ENCODE measurements at places on chromosomes 12 and 14.

DNA sequence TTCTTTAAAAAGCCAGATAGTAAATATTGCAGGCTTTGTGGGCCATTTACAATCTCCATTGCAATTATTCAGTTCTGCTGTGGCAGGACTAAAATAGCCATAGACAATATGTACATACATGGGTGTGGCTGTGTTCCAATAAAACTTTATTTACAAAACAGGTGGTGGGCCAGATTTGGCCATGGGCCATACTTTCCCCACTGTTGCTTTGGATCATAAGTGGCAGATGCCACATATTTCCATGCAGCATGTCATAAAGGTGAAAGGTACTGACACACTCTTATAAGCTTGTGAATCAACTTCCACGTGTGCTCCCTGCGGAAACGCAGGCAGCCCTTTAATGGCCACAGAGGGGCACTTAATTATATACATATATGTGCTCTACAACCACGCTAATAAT lies 244.4 kb upstream of the FOXN3 start:
- no peak for DNase-seq

GRCh38 chr12:80813820-80814219 lies 97.1 kb downstream of the MYF5 start:
- DNase-seq: no peak

- DNase-seq: no peak
Measured at GRCh38 chr12:77940011-77940423, 109.3 kb downstream of the NAV3 start.

DNA sequence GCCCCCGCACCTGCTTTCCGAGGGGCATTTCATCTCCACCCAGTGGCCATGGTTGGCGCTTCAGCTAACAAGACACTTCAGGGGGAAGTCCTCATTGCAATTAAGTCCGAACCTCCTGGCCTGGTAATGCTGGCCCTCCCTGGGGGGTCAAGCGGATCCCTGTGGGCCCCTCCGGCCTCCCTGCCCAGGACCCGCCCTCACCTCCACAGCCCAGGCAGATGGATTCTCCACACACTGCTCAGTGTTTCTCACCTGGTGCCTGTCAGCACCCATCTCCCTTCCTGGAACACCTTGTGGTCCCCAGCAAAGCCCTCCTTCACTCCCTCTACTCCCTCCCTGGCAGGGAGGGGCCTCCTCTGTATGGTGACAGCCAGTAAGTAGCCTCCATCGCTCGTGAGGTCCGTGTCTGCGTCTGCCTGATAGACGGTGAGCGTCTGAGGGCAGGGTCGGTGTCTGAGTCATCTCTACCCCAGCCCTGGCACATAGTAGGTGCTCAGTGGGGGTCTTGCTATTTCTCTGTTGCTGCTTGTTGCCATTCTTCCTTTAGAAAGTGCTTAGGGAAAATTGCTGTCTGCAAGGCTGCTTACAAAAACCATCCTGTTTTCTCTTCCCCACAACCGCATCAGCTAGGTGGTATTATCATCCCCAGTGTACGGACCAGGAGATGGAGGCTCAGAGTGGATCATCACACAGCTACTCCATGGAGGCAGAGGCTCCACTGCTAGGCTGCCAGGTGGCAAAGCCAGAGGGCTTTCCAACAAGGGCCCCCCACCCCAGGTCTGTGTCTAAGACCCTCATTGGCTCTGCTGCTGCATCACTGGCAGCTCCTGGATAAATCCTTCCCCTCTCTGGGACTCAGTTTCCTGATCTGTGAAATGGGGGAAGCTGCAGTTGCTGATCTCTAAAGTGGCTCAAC lies 39.7 kb upstream of the EML1 start:
- DNase-seq: no peak

- peak; percentile 74 for DNase-seq
Measured at GRCh38 chr14:77000340-77001270, 27.9 kb downstream of the IRF2BPL start.

- no peak for DNase-seq
Measured at GRCh38 chr12:78185651-78186050, 355.0 kb downstream of the NAV3 start.

GRCh38 chr12:99771659-99772058 lies 124.1 kb downstream of the GARIN6 start:
- DNase-seq: no peak

DNA sequence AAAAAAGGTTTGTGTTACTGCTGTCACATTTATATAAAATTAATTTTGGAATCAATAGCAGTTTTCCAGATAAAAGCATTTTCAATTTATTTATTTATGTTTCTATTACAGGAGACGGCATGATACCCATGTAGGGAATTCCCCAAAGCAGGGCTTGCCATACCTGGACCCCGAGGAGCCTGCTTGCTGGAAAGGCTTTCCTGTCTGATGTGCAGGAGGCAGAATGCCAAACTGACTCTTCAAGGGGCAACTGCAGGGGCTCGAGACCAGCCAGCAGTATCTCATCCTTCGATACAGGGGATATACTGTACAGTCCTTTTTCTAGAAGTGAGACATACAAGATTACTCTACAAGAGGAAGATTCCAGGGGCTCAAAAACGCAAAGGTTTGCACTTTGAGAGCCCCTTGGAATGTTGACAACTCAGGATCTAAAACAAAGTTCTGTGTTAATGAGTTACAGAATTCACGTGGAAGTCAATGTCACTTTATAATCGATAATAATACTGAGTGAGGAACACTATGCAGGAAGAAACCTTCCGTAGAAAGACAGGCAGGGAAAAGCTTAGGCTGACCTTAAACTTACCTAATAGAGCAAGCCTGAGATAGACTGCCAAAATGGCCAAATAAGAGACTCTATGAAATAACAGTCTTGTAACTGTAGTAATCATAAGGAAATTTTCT lies 38.6 kb downstream of the ZNF664 start:
- DNase-seq: no peak

GRCh38 chr12:95335948-95336347 lies 118.3 kb downstream of the VEZT start:
- no peak for DNase-seq

DNA sequence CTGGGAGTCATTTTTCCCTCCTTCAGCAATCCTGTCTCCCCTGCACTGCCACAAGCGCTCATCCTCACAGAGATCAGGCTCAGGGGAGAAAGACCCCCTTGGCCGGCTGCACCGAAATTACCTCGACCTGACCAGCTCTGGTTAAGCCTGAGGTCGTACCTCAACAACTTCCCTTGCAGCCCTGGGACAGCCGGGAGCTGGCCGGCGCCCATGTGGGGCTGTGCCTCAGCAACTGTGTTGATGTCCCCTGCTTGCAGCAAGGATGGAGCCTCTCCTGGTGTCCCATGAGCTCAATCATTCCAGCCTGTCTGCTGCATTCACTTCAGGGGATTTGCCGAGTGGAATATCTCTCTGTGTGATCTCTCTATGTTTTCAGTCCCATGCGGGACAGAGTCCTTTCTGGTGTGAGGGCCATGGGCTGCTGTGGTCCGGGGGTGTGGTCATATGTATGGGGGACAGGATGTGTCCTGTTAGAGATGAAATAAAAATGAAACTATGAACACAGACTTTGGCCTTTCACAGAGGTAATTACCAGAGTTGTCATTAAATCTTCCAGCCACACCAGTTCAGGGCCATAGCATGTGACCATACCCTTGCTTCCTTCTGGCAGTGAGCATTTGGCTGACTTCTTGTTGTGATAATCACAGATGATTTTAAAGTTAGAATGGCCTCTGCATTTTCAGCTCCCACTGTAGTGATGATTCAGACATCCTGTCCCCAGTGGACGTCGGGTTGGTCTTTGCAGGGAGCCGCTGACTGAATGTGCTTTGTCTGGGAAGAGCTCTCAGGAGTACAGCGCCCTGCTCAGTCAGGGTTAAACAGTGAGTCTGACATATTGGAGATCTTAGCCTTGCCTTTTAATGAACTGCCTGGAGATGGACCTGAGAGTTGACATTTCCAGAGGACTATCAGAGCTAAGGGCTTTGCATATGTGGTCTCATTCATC lies 405.9 kb downstream of the AACS start:
- DNase-seq: no peak

GRCh38 chr12:108156717-108157116 lies 27.6 kb downstream of the WSCD2 start:
- DNase-seq: no peak

- no peak for DNase-seq
Measured at GRCh38 chr14:64463195-64463594, 2.1 kb upstream of the AKAP5 start.

- DNase-seq: no peak
Measured at GRCh38 chr12:75913502-75914351, 117.8 kb downstream of the PHLDA1 start.

GRCh38 chr12:124841558-124841945 lies 22.1 kb downstream of the SCARB1 start:
- DNase-seq: no peak

DNA sequence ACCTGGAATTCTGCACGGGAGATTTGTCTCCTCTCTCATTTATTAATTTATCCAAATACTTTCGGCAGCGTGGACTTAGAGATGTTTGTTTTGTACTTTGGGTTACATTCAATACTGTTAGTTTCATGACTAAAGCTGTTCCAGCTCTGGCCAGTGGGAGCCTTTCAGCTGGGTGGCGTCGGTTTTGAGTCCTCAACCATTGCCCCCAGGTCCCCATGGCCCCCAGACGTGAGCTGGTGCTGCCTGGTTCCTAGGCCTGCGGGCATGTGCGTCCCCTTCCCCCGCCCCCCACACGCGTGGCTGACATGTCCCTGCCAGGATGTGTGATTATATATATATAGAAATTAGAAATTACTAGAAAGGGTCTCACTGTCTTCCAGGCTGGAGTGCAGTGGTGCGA lies 48.2 kb downstream of the KIF26A start:
- no peak for DNase-seq

DNA sequence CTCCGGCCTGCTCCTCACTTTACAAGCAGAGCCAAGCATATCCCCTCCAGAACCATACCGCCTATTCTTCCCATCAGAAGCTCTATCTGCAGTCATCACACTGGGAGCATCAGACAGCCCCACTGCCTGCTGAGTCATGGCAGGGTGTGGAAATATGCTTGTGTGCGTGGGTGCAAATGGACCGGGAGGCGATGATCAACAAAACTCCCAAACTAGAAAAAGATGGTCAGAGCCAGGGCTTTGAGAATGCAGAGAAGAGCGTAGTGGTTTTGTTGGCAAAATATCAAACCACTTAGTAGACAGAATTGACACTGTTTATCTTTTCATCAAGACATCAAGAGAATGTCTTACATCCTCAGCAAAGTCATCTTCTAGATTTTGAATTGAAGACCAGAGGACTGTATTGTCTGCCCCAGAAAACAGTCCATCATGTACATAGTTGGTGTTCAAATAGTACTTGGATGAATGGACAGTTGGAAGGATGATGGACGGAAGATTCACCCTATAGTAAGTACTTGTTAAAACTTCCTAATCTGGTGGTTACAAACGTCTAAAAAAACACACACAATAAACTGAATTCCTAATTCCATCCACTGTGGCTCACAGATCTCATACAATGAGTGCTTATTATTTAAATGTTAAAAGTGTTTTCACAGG lies 54.9 kb downstream of the VWF start:
- DNase-seq: no peak
